ENCODE measurements at places on chromosomes 5 and 9. TPM values are rescaled to one million over a fixed set of nuclear protein-coding genes. Genes with fewer than 3 reads are reported as not detected.

- no peak for DNase-seq
Observed at GRCh38 chr9:107755246-107755645, 265.7 kb upstream of the KLF4 start.

DNA sequence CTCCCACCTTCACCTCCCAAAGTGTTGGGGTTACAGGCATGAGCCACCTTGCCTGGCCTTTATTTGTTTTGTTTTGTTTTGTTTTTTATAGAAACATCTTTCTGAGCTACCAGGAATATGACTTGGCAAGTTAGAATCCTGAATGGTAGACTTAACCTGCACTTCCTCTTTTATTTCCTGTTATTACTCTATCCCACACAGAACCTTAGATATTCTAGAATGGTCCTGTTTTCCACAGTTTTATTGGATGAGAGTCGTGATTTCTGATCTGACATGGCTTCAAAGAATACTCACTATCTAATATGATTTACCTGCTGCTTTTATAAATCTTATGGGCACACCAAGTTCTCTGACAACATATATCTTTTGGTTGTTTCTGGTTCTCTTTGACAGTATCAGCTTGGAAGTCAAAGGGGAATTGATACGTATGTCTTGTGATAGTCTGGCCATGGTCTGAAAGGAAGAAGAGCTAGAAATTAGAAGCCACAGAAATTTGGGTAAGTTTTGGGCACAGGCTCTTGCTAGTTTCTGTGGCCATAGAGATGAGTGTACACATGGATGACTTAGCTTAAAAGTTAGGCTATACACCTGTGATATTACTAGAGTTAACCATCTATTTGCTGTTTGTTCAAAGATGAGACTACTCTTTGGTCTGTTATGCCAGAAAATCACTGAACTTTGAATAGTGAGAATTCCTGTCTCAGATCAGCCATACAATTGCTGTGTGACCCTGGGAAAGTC is 4.7 kb upstream of the PANK3 start:
- no peak for DNase-seq

GRCh38 chr5:63495225-63495624 is 467.0 kb downstream of the HTR1A start:
- DNase-seq, result no peak

GCNT4 gene
- total RNA-seq, result 2.2 TPM

DNA sequence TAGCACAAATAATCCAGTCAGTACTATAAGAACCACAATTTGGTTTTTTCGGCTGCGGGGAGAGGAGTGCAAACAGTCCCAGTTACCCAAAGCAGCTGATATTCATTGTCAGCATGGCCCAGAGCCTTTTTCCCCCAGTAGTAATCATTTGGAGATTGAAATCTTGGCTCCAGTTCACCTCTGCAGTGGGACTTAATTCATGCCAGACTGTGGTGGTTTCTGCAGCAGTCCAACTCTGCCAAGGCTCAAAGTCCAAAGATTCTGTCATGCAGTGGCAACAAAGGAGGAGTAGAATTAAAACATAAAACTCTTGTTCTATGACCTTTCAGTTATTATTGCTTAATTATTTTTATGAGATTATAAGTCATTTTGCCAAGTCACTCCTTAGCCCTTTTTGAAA is 25.0 kb upstream of the TRIM36 start:
- DNase-seq, result no peak

Data from omental fat pad (tissue), 4 donors.